ENCODE measurements at places on chromosomes 2 and 18.

DNA sequence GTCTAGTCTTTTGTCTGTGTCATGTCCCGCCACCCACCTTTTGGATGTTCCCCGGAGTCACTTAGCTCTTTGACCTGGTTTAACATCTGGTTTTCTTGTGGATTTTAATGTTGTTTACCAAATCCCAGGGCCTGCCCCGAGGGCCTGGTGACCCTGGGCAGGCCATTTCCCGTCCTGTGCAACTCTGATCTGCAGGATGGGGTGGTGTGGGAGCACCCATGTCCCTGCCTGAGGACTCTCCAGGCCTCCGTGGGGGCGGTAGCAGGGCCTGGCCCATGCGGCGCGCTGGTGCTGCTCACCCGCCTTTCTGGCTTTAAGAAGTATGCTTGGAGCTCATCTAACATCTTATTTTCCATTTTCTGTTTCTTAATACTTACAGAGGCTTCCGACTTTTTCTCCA is 10.7 kb downstream of the RAMP1 start:
- no peak for DNase-seq

DNA sequence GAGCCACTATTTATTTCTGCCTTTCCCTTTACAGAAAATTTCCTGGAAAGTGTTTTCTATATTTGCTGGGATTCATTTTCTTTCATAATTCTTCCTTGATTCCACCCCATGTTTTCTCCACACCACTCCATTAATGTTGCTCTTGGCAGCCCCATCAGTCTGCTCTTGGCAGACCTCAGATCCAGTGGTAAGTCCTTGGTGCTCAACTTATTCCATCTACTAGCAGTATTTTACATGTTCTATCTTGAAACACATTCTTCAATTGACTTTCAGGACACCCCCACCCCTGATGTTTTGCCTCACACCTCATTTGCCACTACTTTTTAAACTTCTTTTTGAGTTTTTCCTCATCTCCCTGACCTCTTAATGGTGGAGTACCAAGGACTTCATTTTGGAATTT is 65.0 kb downstream of the HNMT start:
- no peak for DNase-seq

GRCh38 chr2:171394164-171394740 is 39.5 kb downstream of the METTL8 start:
- no peak for DNase-seq

- no peak for DNase-seq
Observed at GRCh38 chr2:133424876-133425275, 143.4 kb downstream of the NCKAP5 start.

- DNase-seq = no peak
Observed at GRCh38 chr2:136005462-136006196, 20.2 kb upstream of the DARS1 start.

DNA sequence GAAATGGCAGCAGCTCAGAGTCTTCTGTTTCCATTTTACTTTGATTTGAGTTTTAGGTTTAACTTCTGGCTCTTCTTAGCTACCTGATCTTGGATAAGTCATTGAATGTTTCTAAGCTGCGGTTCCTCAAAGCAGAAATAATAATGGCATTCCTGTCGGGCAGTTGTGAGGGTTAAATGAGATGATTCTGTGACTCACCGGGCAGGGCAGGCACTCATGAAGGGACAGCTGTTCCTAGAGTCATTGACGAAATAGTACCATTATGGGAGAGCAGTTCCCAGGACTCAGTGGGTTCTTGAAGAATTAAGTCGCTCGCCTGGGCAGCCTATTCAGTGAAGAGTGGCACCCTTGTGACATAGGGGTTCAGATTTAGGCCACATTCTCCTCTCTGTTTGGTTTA is 10.3 kb downstream of the TRIB2 start:
- DNase-seq = no peak

DNA sequence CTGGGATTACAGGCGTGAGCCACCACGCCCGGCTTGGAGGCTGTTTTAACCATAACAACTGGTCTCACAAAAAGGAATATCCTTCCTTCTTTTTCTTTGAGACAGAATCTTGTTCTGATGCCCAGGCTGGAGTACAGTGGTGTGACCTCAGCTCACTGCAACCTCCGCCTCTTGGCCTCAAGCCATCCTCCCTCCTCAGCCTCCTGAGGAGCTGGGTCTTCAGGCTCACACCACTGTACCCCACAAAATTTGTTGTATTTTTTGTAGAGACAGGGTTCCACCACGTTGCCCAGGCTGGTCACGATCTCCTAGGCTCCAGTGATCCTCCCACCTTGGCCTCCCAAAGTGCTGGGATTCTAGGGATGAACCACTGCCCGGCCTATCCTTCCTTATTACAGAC is 21.7 kb downstream of the CTIF start:
- no peak for DNase-seq

DNA sequence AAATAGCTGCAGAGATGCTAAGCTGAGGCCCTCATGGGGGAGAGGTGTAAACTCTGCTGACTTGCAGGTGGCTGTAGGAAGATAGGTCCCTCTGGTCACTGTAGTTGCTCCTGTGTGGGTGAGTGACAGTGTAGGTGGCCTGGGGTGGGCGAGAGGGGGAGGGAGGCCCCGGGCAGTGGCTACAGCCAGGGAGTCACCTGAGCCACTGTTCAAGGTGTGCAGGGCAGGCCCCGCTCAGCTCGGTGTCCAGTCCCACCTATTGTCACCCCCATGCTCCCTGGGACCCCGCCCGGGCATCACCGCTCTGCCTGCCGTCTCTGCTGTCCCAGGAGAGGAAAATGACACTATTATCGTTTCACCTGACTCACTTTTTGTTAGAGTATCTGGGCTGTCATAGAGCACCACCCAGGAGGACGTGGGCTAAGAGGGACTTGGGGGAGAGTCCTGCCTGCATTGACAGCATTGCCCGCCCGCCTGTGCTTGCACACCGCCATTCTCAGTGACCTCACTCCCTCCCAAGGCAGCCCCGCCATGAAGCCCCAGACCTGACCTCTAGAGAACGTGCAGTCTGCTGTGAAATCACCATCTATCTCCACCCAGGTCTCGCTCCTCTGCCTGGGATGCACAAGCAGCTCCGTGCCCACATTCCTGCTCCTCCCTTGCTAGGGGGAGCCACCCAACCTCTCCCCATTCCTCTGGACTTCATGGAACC is 29.2 kb downstream of the COPS9 start:
- DNase-seq = no peak
